ENCODE measurements at places on chromosomes 5 and 9.

- DNase-seq = no peak
Observed at GRCh38 chr5:91160714-91161285, 222.3 kb downstream of the ARRDC3 start.

- DNase-seq = no peak
Observed at GRCh38 chr5:13027874-13028273, 916.6 kb downstream of the DNAH5 start.

DNA sequence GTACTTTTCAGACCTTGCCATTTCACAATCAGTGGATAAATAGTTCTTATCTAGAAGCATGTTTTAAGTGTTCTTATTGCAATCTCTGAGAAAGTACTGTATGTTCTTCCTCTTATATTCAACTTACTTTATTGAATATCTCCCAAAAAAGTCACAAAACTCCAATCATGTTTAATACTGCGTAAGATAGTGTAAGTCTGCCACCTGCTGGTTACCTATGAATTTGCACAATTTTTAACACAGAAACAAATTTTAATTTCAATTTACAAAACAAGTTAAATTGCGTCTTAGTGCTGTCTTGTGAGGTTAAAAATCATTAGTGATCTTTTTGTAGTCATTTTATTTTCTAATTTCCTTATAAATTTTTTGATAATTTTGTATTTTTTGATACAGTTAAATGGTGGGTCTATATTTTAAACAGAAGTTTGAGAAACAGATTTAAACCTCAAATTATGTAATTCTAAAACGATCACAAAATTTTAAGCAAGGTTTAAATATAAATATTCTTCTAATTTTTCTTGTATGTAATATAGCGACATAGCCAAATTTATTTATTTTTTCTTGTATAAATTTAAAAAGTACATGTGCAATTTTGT lies 115.8 kb downstream of the EMB start:
- DNase-seq = peak; percentile 50

- DNase-seq = peak; percentile 45
Observed at GRCh38 chr9:124239249-124240073, 18.3 kb upstream of the NEK6 start.

- no peak for DNase-seq
Observed at GRCh38 chr9:85884256-85884655, 56.7 kb upstream of the NAA35 start.

DNA sequence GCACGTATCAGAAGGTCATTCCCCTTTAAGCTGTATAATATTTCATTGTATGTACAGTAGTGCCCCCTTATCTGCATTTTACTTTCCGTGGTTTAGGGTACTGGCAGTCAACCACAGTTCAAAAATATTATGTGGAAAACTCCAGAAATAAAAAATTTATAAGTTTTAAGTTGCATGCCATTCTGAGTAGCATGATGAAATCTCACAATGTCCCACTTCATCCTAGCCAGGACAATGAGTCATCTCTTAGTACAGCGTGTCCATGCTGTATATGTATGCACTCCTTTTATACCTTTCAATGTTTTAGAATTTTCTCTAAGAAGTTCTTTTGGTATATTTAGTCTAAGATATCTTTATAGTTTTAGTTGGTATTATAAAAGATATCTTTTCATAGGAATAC lies 115.0 kb upstream of the HAND1 start:
- no peak for DNase-seq

DNA sequence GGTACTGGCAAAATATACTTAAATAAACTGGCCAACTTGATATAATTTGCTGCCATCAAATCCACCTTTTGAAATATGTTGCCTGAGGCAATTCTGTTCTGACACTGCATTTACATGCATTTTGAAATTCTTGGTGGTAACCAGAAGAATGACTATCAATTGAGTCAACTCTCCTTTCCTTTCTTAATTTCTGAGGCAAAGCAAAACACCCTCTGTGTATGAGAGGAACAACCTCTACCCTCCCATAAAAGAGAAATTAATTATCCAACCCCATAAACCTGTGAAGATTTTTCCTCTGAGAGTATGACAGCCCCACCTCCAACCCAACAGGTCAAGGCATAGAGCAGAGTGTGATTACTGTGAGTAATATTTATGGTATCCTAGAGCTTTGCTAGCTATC lies 286.8 kb downstream of the NR2F1-AS1 start:
- no peak for DNase-seq

- no peak for DNase-seq
Observed at GRCh38 chr5:109487753-109488420, 78.1 kb upstream of the PJA2 start.

- no peak for DNase-seq
Observed at GRCh38 chr5:166540156-166540555, 1751.3 kb upstream of the WWC1 start.

DNA sequence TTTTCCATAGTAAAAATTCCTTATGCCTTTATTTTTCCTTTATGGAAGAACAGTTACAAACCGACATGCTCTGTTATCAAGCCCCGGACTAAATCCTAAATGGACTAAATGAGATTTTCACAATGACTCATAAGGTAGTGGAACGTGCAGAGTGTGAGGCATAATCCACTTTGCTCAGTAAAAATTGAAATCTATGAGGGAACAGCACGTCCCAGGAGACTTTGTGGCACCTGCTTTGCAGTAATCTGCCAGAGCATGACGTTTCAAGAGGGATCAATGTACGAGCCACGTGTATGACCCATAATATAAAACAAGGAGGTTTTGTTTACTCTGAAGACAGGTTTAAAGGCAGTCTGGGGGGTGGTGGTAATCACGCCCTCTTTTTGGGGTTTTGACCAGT lies 83.8 kb upstream of the GNA14 start:
- DNase-seq = no peak

- no peak for DNase-seq
Observed at GRCh38 chr9:23172979-23173637, 652.9 kb downstream of the ELAVL2 start.

- DNase-seq = no peak
Observed at GRCh38 chr5:116736671-116737070, 162.0 kb upstream of the SEMA6A start.

DNA sequence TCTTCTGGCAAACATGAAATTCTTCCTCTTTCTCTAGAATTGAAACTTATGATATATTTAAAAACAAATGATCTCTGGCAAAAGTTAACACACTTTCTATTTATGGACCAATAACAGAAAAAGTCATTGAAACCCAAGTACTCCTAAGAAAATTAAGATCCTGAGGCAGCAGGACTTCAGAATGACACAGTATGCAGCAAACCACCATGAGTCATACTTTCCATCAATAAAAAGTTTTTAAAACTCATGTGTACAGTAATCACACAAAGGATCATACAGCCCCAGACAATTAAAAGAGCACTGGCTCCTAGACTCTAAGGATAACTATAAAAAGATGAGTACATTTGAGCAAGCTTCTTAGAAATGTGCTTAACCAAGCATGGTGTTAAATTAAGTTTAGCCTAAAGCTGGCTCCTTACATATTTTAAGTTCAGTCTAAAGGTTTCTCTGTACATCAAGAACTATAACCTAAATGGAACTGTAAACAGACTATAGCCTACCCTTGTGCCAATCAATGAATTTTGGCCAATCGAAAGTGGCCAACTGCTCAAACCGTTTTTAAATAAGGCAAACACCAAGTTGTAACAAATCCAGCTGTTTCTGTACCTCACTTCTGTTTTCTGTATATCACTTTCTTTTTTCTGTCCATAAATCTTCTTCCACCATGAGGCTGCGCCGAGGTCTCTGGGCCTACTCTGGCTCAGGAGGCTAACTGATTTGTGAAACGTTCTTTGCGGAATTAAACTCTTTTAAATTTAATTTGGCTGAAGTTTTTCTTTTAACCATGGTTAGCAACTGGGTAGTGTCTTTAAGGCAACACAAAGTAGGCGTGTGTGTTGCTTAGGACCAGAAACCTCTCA lies 232.1 kb upstream of the PIK3R1 start:
- no peak for DNase-seq

GRCh38 chr9:5422276-5422675 lies 15.4 kb downstream of the PLGRKT start:
- no peak for DNase-seq

- DNase-seq = no peak
Observed at GRCh38 chr5:156684216-156684615, 165.9 kb upstream of the PPP1R2B start.

DNA sequence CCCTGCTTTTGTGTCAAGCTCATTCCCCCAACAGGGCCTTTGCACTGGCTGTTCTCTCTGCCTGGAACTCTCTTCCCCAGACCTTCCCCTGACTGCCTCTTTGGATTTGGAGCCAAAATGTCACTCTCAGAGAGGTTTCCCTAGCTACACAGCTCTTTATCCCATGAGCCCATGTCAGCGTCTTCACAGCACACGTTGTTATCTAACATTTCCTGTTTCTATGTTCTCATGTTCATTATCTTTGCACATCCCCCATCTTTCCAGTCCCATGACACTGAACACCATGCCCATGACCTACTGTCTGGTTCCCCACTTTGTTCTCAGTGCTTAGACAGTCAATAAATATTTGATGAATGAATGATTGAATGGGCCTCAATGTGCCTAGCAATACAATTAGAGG lies 26.3 kb upstream of the ARSI start:
- DNase-seq = no peak

- no peak for DNase-seq
Observed at GRCh38 chr9:33425128-33425533, 22.3 kb downstream of the AQP3 start.

DNA sequence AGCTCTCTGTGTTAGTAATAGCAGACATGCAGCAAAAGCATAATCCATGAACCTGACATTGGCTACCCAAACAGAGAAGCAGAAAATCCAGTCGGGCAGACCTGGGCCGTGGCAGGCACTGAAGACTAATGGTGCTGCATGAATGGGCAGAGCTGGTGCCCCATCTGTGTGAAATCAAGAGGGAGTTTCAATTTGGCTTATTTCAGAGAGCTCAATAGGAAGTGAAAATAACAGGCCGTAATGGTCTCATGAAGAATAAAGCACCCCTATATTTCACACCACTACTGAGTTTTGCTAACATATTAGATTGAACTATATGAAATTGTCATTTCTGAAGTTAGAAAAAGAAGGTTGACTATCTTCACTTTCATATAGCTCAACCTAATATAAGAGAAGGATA lies 149.7 kb downstream of the ENC1 start:
- no peak for DNase-seq

- no peak for DNase-seq
Observed at GRCh38 chr9:86637515-86637914, 283.3 kb upstream of the TUT7 start.

GRCh38 chr9:93136011-93136440 lies 2.0 kb upstream of the NINJ1 start:
- no peak for DNase-seq

GRCh38 chr5:143653256-143653655 lies 158.7 kb upstream of the HMHB1 start:
- DNase-seq = no peak

- no peak for DNase-seq
Observed at GRCh38 chr9:105683688-105684275, 10.6 kb upstream of the TMEM38B start.

DNA sequence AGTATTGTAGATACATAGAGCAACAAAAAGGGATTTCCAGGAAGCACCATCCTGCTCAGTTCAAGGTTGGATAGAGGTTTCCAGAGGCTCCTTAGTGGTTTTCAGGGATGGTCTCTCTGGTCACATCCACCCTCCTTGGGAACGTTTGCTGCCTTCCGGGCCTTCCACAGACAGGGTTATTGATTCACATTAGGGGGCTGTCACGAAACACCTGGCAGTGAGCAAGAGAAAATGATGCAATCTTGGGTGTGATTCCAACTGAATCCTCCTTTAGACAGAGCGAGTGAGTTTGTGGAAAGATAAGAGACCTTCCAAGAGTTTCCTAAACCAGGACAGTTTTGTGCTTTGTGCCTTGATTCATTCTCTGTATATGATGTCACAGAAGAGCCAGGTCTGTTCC lies 43.8 kb upstream of the CTSL start:
- DNase-seq = no peak

DNA sequence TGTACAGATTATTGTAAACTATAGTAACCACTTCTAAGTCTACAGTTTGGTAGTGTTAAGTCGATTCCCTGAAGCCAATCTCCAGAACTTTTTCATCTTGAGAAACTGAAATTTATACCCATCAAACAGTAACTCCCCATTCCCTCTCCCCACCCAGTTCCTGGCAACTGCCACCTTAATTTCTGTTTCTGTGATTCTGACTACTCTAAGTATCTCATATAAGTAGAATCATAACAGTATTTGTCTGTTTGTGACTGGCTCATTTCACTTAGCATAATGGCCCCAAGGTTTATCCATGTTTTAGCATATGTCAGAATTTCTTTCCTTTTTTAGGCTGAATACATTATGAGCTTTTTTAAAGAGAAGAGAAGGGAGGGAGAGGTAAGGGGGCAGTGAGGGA lies 61.4 kb downstream of the SPOCK1 start:
- no peak for DNase-seq

- DNase-seq = no peak
Observed at GRCh38 chr9:26243029-26243697, 564.9 kb upstream of the TUSC1 start.

GRCh38 chr5:68299575-68299974 lies 84.0 kb downstream of the PIK3R1 start:
- DNase-seq = no peak

- DNase-seq = no peak
Observed at GRCh38 chr5:150138551-150139265, 16.9 kb downstream of the PDGFRB start.

GRCh38 chr9:113876151-113876992 lies at the start of gene ZNF618:
ZNF618 (plus strand) TSS chr9:113876309; CDS start chr9:113876381, 72 bp downstream.
- no peak for DNase-seq
